ENCODE measurements at places on chromosomes 6 and 20. TPM values are rescaled to one million over a fixed set of nuclear protein-coding genes. Genes with fewer than 3 reads are reported as not detected.

Gene SYTL3
- total RNA-seq: 0.85 TPM

Gene CDSN
- total RNA-seq: not detected

Gene SIRPB1
- total RNA-seq: 1.8 TPM

DNA sequence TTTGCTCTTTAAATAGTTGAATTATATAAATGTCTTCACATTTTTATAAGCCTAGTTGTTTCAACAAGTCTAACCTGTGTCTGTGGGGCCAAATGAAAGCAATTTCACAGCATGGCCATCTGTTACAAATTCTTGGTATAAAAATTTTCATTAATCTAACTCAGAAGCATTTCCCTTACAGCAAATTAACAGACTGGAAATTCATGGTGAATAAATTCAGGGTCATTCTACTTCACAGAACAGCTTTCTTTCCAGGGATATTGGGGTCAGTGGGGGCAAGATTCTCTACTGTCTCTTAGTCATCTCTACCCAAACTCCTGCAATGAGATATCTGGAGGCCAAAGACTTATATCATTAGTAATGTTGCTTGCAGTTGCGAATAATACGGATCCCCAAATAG is 352.1 kb downstream of the MMUT start:
- DNase-seq: no peak

DNA sequence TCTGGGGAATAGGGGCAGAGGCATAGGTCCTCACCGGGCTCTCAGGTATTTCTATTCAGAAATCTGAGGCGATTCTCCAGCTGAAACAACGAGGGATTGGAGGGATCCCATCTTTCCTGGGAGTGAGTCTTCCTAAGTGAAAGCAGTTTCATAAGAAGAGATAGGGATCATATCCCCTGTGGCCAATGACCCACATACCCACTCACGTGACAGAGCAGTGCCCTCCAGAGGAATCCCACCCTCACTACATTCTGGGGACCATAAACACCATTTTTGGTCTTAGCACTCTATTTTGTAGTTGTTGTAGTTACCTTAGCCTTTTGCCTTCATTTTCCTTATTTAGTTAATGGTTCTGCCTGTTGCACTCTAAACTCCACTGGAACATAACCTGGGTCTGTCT is 121.1 kb downstream of the GPR63 start:
- DNase-seq: no peak

GRCh38 chr20:30484749-30485070 is 772.8 kb upstream of the DEFB115 start:
- DNase-seq: no peak

DNA sequence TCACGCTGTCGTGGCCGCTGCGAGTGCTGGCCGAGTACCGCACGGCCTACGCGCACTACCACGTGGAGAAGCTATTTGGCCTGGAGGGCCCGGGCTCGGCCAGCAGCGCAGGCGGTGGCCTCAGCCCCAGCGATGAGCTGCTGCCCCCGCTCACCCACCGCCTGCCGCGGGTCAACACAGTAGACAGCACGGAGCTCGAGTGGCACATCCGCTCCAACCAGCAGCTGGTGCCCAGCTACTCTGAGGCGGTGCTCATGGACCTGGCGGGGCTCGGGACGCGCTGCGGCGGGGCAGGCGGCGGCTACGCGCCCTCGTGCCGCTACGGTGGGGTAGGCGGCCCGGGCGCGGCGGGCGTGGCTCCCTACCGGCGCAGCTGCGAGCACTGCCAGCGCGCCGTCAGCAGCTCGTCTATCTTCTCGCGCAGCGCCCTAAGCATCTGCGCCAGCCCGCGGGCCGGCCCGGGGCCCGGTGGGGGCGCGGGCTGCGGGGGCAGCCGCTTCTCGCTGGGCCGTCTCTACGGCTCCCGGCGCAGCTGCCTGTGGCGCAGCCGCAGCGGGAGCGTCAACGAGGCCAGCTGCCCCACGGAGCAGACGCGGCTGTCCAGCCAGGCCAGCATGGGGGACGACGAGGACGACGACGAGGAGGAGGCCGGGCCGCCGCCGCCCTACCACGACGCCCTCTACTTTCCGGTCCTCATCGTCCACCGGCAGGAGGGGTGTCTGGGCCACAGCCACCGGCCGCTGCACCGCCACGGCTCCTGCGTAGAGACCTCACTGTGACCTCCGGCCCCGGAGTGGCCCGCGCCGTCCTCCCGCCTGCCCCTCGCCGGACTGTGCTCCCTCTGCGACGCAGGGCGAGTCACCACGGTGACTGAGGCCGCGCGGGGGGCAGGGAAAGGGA is 5.7 kb downstream of the TMEM151B start:
- no peak for DNase-seq

DNA sequence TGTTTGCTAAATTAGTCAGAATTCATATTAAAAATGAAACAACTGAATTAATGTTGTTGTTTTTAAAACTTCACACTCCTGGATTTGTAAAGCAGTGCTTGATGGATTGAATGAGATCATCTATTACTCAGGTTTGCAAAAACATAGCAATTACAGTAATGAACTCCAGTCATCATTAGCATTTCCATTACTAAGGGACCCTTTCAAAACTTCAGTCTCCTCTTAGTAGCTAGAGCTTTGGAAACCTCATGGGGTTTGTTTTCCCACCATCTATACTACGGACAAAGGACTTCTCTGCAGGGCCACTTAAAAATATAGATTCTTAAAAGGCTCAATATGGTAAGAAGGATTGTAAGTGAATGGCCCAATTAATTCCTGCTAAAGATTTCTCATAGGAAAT is 209.9 kb upstream of the PRND start:
- no peak for DNase-seq

GRCh38 chr6:105458084-105458483 is 55.2 kb upstream of the PREP start:
- no peak for DNase-seq

All from SK-MEL-5 (cell line).